Dorsolateral prefrontal cortex (tissue), 122 donors: ENCODE measurements at places on chromosomes 5 and 9.

DNA sequence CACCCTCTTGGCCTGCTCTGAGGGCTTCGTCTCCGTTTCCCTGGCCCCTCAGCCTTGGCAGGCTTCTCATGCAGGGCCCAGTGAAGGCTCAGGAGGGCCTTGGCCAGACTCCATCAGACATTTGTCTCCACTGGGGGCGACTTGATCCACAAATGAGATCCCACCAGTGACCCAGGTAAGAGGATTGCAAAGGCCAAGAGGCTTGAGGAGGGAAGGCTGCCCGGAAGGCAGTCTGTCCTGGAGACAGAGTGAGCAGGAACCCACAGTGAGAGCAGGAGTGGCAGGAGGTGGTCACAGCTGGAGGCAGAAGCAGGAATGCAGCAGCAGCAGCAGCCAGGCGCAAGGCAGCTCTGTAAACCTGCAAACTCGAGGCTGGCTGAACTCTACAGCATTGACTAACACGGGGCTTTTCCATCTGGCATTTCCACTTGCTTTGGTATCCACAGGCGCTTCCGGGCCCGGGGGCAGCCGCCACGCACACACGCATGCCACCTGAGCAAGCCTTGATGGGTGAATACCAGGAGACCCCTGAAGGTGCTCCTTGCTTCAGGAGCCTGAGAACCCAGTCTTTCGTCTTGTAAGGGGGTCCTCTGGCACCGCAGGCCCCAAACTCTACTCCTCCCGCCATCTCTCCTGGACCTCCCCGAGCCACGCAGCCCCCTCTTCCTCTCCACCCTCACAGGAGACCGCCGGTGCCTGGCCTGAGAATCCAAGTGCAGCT lies 14.7 kb downstream of the MGAT1 start:
- DNase-seq: no peak

GRCh38 chr9:120916588-120916987 lies 10.0 kb downstream of the TRAF1 start:
- DNase-seq: peak; percentile 58

- no peak for DNase-seq
These were observed 3.1 kb downstream of the RHOBTB3 start for GRCh38 chr5:95734187-95734586.

DNA sequence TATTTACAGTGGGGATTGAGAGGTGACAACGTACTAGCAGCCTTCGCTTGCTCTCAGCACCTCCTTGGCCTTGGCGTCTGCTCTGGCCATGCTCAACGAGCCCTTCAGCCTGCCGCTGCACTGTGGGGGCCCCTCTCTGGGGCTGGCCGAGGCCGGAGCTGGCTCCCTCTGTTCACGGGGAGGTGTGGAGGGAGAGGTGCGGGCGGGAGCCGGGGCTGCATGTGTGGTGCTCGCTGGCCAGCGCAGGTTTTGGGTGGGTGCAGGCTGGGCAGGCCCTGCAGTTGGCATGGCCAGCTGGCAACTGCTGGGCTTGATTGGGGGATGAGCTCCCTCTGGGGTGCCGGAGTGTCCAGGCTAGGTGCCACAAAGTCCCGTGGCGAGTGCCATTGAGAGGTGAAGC lies 5.8 kb upstream of the DMRTA1 start:
- DNase-seq: no peak

DNA sequence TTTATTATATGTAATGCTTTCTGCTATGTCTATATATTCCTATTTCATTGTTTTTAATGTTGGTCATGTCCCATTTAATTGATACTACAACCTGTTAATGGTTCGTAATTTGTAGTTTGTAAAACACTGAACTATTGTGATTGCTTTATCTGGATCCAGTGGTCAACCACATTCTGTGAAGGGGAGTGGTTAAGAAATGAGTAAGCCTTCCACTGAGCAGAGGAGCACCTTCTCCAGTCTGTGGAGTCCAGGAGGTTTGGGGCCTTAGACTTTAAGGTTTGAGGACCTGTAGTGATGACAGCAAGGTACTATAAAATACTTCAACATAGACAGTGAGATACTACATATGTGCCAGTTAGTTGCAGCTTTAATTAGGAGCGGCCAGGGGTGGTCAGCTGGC lies 67.7 kb upstream of the RAD23B start:
- no peak for DNase-seq

DNA sequence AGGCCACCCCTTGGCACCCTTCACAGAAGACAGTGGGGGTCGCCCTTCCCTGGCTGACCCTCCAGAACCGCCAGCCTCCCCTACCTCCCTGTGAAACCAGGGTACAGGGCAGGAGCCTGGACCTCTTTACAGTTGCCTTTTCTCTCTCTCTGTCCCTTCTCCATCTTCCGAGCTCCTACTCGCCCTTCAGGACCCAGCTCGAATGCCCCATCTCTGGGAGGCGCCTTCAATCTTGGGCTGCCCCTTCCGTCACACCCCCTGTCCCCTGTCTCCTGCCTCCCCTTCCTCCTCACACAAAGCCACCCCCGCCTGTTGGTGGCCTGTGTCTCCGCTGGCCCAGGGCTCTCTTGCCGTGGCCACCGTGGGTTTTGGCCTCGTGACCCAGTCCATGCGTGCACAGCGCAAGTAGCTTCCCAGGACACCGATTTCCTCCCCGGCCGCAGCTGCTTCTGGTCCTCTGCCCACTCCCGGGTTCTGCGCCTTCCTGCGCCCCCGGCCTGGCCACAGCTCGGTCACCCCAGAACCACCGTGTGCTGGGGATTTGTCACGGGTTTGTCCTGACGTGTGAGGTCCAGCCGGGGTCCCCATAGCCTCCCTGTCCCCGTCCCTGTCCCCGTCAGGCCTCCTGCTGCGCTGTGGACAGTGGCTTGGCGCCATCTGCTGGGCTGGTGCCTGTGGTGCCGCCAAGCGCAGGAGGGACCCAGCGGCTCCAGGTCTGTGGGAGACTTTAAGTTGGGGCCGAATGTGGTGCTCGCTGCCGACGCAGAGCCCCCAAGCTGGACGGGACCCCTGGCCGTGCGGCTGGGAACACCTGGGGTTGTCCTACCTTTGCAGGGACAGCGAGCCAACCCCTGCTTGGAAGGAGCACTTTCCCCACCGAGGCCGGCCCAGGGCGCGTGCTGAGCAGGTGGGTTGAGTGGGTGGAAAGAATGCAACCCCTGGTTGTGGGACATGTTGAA lies 4.0 kb upstream of the TMEM250 start:
- peak; percentile 90 for DNase-seq

GRCh38 chr9:125561509-125562148 lies 145.4 kb downstream of the MAPKAP1 start:
- DNase-seq: no peak

- no peak for DNase-seq
These were observed 10.3 kb upstream of the ABL1 start for GRCh38 chr9:130824643-130825350.

DNA sequence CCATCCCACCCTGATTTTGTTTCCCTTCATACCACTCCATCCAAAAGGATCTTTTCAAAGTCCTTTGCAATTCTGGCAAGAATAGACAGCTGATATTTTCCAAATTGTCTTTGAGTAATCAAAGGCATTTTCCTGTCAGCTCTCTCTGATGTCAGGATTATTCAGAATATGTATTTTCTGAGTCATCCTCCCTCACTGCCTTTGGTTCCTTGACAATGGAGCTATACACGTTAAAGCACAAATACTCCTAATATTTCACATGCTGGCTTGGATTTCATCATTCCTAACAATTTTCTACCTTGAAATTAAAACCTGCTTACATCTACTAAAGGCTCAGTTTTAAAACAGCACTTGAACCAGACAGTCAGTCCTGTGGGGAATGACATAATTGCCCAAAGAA lies 379.4 kb downstream of the GADD45G start:
- DNase-seq: no peak

- DNase-seq: no peak
These were observed 125.0 kb downstream of the CEMIP2 start for GRCh38 chr9:71643330-71643729.

DNA sequence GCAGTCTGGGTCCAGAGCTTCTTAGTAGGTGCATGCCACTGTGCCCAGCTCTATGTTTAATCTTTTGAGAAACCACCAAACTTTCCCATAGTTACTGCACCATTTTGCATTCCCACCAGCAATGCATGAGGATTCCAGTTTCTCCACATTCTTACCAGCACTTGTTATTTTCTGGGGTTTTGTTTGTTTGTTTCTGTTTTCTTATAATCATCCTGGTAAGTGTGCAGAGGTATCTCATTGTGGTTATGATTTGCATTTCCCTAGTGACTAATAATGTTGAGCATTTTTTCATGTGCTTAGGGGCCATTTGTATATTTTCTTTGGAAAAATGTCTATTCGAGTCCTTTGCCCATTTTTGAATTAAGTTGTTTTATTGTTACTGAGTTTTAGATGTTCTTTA lies 11.4 kb downstream of the FOXE1 start:
- DNase-seq: no peak

- no peak for DNase-seq
These were observed 17.4 kb downstream of the LMNB1 start for GRCh38 chr5:126794157-126794828.

DNA sequence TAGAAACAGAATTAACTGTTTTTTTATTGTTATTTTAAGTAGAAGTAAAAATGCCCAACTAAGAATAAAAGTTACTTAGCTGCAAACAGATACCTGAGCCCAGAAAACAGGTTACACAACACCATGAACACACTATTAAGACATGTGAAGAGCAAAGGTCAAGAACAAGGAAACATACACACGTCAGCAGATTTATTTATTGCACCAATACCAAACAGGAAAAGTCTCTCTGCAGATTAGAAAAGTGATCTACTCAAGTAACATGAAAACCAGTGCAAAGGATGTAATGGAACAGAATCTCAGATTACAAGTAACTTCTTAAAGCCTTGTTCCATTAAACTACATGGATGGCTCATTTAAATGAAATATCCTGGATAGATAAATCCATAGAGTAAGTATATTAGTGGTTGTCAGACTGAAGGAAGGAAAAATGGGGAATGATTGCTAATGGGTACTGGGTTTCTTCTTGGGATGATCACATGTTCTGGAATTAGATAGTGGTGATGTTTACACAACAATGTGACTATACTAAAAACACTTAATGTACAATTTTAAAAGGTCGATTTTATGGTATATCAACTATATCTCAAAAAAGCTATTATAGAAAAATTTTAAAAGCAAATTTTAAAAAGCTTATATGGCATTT lies 6.1 kb downstream of the SAR1B start:
- DNase-seq: no peak

- DNase-seq: no peak
These were observed 294.7 kb upstream of the SLC30A5 start for GRCh38 chr5:68798877-68799843.

- no peak for DNase-seq
These were observed 1.6 kb downstream of the SKP1 start for GRCh38 chr5:134174841-134175839.

GRCh38 chr5:115100319-115100955 lies 69.3 kb downstream of the TRIM36 start:
- DNase-seq: no peak

DNA sequence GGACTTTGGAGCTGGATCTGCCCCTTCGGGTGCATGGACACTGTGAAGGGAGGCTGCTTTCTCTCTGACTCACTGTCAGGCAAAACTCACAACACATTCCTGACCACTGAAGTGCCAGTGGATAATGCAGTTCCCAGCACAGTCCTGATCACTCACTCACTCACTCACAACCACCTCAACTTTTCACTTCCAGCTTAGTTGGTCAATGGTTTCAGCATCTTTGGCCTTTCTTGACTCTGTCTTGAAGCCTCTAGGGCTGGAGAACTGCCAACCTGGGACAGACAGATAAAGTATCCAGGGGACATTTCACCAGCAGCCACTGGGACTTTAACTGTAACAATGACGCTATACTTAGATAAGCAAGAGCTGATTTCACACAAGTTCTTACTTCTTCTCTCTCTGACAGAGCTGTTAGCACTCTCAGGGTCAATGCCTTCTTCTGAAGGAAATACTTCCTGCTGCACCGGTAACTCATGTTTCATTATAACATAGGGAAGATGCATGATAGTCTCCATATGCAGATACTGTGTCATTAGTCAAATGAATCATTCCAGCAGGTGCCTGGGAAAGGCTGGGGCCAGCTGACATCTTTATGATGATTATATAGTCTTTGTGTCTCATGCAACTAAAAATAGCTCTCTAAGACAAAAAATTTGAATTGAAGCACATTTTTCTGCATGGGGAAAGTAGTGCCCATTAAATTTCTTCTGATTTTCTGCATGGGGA lies 499.0 kb downstream of the SEMA5A start:
- no peak for DNase-seq

DNA sequence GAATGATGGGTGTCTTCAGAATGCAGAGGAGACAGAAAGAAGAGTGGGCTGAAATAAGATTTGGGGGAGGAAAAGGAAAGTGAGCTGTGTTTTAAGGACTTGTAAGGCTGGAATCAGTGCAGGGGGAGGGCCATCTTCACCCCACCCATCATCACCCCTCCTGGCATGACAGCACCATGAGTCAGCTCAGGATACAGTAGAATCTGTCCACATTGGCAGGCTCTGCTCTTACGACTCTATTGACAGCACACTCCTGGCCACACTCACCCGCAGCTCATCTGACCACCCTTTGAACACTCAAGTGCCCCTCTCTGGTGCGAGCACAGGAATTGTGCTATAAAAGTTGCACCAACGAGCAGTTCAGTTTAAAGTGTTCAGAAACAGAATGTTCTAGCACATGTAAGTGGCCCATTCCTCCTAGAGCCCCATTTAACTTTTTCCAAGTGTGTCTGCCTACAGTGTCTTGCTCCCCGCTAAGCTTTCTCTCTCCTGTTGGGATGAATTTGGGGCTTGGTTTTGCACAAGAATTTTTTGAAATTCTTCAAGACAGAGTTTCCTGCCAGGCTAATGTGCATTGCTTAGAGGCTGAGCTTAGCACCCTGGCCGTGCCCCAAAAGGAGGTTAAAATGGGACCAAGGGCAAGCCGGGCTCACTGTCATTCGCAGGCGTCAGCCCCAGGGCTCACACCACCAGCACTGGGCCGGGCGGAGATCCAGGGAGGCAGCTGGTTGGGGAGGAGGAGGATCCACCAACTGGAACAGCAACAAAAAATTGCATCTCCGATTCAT lies 12.0 kb downstream of the ADRA1B start:
- DNase-seq: no peak

- no peak for DNase-seq
These were observed 17.3 kb upstream of the SMIM32 start for GRCh38 chr5:136210259-136210658.

- no peak for DNase-seq
These were observed 20.4 kb downstream of the FOXE1 start for GRCh38 chr9:97873425-97873824.

- DNase-seq: no peak
These were observed 581.0 kb upstream of the RORB start for GRCh38 chr9:73916016-73916673.

DNA sequence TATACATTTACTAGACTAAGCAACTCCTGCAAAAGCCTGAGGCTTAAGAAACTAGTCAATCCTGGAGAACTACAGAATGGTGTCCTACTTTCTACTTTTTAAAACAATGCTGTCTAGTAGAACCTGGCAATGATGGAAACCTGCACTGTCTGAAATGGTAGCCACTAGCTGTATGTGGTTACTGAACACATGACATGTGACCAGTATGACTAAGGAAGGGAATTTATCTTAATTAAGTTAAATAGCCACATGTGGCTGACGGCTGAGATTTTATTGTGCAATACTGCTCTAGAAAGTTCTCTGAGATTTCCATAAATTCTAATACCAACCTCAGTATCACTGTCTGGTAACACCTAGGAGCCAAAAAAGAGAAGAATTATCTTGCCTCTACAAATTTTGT lies 44.9 kb upstream of the RAPGEF6 start:
- no peak for DNase-seq
